LHCN-M2 (cell line): ENCODE measurements at places on chromosomes 5 and 9. TPM values are rescaled to one million over a fixed set of nuclear protein-coding genes. Genes with fewer than 3 reads are reported as not detected.
A peak's percentile ranks its signal among the peaks of the same experiment; 100 is the strongest.

PSIP1 gene
- 50.5 and 57.9 TPM in 2 replicates for total RNA-seq

DNA sequence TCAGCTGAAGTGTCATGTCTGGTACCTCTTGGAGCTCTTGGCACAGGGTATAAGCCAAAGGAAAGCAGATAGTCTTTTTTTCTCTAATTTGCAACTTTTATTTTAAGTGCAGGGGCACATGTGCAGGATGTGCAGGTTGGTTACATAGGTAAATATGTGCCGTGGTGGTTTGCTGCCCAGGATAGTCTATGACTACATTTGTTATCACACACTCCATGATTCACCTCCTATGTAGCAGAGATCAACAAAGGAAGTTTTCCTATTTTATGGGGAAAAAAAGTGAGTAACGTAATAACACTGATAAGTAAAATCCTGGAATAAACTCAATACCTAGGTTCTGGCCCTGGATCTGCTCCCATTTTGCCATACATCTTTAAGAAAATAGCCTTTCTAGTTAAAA, 234.6 kb downstream of the CAAP1 start:
- DNase-seq: no peak

GRCh38 chr9:109013679-109014607, 644 bp upstream of the CTNNAL1 start:
- DNase-seq: peak; percentile 74

DNA sequence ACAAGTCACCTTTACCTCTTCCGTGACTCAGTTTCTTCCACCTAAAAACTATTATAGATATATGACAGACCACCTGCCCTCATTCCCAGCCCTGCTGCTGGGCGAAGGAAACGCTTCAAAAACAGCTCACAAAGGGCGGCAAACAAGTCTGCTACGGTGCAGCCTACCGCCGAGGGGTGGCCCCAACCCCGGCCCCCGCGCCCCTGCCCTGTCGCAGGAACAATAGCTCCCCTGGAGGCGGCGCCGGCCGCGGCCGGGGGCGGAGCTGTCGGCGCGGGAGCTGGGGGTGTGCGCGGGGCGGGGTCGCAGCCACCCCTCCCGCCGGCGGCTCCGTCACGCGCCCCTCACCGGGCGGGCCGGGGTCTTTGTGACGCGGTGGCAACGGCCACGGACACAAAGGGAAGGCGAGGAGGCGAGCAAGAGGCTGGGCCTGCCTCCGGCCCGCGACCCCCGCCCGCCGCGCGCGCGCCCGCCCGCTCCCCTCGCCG, at the start of gene TMEFF1:
Gene TMEFF1, plus strand, starts transcription at position 362 of the 488 bp plus-strand sequence. CDS start 396 bp downstream, outside the sequence.
- DNase-seq: peak; percentile 26

NEUROG1 gene
- total RNA-seq: not detected in 2 replicates

DNA sequence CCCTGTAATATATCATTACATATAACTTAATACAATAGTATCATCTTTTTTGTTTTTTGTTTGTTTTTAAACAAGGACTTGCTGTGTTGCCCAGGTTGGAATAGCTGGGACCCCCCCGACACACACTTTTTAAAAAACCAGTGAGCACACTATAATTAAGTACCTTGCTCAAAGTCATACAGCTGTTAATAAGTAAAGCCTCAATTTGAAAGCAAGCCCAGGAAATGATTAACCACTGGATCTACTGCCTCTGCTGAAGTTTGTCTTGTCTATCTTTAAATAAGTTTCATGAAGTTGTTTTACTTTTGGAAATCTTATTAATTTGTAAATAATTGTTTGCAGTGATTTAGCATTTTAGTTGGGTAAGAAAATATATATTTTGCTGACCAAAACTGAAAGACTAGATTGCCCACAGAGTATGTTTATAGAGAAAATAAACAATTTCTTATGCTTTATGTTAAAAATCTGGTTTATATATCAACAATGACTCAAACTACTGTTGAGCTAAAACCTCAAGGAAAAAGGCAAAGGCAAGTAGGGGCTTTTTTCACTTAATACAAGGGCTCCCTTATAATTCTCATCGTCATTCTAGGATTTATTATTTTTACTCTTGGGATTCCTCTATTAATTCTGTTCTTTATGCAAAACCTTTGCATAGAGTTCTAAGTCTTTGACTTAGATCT, 5.8 kb upstream of the CARNMT1 start:
- no peak for DNase-seq
